Uterus (tissue), 4 donors: ENCODE measurements at places on chromosomes 5 and 9. TPM values are rescaled to one million over a fixed set of nuclear protein-coding genes. Genes with fewer than 3 reads are reported as not detected.

Gene DRD1
- total RNA-seq = not detected

Gene PAPPA
- total RNA-seq = 0.51 TPM

Gene PLPP6
- 7.1 TPM for total RNA-seq

Gene PKD2L2
- not detected for total RNA-seq

Gene GRM6
- total RNA-seq = not detected

Gene NRARP
- total RNA-seq = 13.6 TPM

Gene LIX1
- total RNA-seq = 3.9 TPM

Gene KIAA1958
- 22.0 TPM for total RNA-seq

Gene CORO2A
- total RNA-seq = 4.0 TPM

Gene KIF12
- 1.5 TPM for total RNA-seq

Gene TYRP1
- 1.2 TPM for total RNA-seq

Gene GABRA6
- total RNA-seq = not detected

Gene NKD2
- 11.1 TPM for total RNA-seq

Gene ACSL6
- 1.3 TPM for total RNA-seq

Gene MLANA
- not detected for total RNA-seq

Gene LCN15
- total RNA-seq = not detected

Gene SLC34A3
- total RNA-seq = not detected

Gene SV2C
- total RNA-seq = 3.7 TPM

Gene KCNMB1
- 9.5 TPM for total RNA-seq

Gene FBP2
- not detected for total RNA-seq

Gene IFNB1
- not detected for total RNA-seq

Gene BARHL1
- not detected for total RNA-seq

Gene TTC16
- total RNA-seq = 0.48 TPM

Gene ANKRD31
- total RNA-seq = 0.69 TPM

Gene BAAT
- not detected for total RNA-seq

Gene HTR1A
- 11.7 TPM for total RNA-seq

Gene SPINK6
- not detected for total RNA-seq
